ENCODE measurements at places on chromosomes 12 and 14. TPM values are rescaled to one million over a fixed set of nuclear protein-coding genes. Genes with fewer than 3 reads are reported as not detected.
A peak's percentile ranks its signal among the peaks of the same experiment; 100 is the strongest.

GLT8D2 gene
- 58.6 TPM for total RNA-seq

GRCh38 chr14:22634233-22634900 is 9.8 kb downstream of the OR6J1 start:
- peak; percentile 20 for DNase-seq

SERPINA12 gene
- not detected for total RNA-seq

CATSPERB gene
- 0.11 TPM for total RNA-seq

DNA sequence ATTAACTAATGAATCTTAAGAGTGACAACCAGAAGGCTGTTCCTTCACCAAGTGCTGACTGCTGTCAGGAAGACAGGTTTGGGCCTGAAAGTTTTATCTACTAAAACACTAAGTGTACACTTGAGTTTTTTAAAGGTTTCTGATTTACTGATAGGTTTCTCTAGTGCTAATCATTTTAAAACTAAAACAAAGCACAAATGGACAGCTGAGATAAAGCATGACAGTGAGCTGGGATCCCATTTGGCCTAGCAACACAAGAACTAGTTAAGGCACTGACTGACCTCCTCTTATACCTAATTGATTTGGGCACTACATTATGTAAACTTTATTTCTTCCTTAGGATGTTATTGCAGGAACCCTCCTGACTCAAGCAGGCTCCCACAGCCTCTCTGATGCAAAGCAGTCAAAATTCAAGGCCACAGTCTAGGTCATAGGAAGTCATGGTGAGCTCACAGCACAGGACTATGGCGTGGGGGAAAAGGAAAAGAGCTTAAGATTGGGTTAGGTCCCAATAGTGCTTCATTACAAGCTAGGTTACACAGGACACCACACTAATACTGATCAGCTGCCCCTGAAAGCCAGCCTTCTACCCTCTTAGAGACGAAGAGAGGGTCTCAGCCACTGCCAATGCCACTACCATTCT is 3.5 kb downstream of the STXBP6 start:
- no peak for DNase-seq

NPAS3 gene
- not detected for total RNA-seq

Measured in GM23248 (cell line).